Fibroblast of the conjunctiva (primary cell): ENCODE measurements at places on chromosomes 16 and 17.

GRCh38 chr16:25546791-25547190 lies 145.0 kb upstream of the HS3ST4 start:
- no peak for DNase-seq

DNA sequence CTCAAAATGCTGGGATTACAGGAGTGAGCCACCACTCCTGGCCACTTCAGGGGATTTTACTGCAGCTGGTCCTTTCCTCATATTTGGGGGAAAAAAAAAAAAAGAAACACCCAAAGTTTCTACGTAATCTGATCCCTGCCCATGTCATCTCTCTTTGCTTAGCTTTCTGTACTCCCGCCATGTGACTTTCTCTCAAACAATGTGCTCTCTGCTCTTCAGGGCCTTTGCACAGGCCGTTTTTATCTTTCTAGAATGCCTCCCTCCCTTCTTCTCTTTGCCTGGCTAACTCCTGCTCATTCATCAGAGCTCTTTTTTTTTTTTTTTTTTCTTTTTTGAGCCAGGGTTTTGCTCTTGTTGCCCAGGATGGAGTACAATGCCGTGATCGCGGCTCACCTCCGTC lies 4.9 kb upstream of the HDAC5 start:
- no peak for DNase-seq

GRCh38 chr17:11094331-11094730 lies 146.7 kb upstream of the SHISA6 start:
- DNase-seq, result no peak

DNA sequence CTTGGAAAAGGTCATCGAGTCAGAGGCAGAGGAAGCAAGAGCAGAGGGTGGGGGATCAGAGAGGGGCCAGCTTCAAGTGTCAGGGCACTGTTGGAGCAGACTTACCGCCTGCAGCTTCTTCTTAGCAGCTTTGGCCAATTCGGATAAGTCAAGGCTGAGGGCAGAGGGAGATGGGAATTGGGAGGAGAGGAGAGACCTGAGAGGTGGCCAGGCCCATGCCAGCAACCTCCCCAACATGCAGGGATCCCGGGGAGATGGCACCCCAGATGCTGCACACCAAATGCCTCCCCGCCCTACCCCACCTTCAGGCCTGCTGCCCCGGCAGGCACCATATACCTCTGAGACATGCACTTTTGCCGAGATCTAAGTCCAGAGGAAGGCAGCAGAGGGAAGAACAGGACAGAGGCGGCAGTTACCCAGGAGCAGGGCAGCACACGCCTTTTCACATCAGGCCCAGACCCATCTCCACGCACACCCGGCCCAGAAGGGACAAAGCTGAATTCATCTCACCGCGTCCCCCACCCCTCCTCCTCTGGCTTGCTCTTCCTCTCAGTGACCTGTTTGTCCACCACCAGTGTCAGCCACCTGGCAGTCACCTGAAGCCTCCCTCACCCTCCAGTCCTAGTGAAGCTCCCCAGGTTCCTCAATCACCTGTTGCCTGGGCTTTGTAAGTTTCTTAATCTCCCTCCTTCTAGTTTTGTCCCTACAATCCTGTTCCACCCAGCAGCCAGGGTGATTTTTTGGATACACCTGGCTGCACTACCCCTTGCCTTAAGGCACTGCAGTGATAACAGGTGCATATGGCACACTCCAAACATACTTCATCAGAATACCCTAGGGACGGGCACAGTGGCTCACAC lies 10.4 kb downstream of the TP53I13 start:
- DNase-seq, result no peak
